ENCODE measurements at places on chromosomes 13 and 19.
A peak's percentile ranks its signal among the peaks of the same experiment; 100 is the strongest.

DNA sequence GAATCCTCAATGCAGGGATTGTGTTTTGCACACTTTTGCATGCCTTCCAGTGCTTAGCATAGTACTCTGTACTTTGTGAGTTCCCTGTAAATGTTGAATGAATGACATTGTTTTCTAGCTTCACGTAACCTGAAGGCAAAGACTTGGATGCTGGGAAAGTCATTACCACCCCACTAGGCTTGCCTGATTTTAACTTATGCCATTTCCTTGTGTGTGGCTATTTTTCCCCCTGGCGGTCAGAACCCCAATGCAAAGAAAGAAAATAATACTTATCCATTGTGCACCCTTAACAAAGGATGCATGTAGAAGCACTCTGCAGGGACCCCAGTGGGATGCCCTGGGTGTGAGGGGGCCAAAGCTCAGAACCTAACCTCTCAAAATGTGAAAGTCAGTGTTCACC lies 1.2 kb upstream of the ENOX1 start:
- DNase-seq, result peak; percentile 55

DNA sequence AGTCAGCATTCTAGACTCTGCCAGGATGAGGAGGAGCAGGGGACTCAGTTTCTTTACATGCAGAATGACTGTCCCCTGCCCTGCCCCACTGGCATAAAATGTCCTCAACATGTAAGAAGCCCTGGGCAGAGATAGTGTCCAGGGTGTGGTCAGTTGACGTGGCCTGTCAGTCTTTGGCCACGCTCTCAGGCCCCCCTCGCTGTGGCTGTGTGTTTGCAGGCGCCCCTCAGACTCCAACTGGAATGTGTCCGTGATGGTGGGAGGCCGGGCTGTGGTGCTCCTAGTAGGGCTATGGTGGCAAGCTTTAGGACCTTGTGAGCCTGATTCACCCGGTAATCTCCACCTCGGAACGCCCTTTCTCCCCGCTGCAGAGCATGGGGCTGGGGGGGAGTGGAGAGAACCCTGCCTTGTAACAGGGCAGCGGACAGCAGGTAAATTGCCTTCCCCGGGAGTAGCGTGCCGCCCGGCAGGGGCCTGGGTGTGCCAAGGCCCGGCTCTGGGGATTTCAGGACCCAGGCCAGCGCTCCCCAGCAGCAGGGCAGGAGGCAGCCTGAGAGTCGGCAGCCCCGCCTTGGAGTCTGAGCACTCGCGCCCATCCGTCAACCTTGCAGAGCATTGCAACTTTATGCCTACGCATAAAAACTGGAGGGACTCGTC lies 62.3 kb downstream of the CHST8 start:
- no peak for DNase-seq

GRCh38 chr19:38315657-38316476 lies at the start of gene YIF1B:
Gene YIF1B (minus strand): TSS chr19:38315947. CDS start chr19:38315917, 30 bp downstream.
- peak; percentile 96 for DNase-seq

DNA sequence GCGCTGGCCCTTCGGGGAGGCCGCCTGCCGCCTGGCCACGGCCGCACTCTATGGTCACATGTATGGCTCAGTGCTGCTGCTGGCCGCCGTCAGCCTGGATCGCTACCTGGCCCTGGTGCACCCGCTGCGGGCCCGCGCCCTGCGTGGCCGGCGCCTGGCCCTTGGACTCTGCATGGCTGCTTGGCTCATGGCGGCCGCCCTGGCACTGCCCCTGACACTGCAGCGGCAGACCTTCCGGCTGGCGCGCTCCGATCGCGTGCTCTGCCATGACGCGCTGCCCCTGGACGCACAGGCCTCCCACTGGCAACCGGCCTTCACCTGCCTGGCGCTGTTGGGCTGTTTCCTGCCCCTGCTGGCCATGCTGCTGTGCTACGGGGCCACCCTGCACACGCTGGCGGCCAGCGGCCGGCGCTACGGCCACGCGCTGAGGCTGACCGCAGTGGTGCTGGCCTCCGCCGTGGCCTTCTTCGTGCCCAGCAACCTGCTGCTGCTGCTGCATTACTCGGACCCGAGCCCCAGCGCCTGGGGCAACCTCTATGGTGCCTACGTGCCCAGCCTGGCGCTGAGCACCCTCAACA lies 1.2 kb downstream of the F2RL3 start:
- no peak for DNase-seq

DNA sequence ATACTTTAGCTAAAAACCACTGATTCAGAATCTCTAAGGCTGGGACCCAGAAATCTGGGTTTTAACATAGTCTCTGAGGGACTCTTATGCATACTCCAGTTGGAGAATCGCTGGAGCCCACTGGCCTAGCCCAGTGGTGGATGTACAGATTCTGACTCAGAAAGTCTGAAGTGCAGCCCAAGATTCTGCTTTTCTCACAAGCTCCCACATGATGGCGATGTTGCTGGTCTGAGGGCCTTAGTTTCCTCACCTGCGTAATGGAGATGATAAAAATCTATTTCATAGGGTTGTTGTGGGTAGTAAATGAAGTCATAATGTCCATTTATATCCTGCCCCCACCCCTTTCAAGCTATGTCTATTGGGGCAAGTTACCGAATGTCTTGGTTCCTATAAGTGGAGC lies 7.7 kb upstream of the CDADC1 start:
- no peak for DNase-seq
